ENCODE measurements at places on chromosomes 6 and 20.
A peak's percentile ranks its signal among the peaks of the same experiment; 100 is the strongest.

- peak; percentile 59 for DNase-seq
Measured at GRCh38 chr6:154241581-154241980, 115.0 kb downstream of the IPCEF1 start.

- DNase-seq: no peak
Measured at GRCh38 chr20:23159256-23159946, 73.3 kb upstream of the CD93 start.

DNA sequence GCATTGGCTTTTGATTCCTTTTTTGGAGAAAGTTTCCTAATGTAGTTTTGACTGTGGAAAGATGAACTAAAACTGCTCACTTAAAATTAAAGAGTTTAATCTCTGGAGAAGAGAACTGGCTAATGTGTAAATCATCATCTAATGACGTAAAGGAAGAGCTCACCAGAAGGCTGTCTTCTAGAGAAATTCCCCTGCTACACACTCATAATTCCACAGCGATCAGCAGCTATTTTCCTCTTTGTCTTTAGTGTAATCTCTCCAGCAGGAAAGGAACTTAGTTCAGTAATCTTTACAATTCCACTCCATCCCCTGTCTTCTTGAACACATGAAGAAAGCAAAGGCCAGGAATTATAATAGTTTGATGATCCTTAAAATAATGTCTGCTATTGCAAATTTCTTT lies 15.8 kb downstream of the SPTLC3 start:
- no peak for DNase-seq

DNA sequence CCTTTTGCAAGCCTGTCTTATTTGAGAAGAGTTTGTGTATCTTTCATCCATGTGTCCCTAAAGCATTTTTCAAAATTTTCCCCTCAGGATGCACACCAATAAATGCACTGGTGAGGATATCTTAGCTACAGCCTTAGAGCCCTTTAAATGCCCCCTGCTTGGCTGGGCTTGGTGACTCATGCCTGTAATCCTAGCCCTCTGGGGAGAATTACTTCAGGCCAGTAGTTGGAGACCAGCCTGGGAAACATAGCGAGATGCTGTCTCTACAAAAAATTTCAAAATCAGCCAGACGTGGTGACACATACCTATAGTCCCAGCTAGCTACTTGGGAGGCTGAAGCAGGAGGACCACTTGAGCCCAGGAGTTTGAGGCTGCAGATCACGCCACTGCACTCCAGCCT lies 33.8 kb upstream of the PLCB4 start:
- DNase-seq: no peak
